ENCODE measurements at places on chromosomes 2 and 18.

DNA sequence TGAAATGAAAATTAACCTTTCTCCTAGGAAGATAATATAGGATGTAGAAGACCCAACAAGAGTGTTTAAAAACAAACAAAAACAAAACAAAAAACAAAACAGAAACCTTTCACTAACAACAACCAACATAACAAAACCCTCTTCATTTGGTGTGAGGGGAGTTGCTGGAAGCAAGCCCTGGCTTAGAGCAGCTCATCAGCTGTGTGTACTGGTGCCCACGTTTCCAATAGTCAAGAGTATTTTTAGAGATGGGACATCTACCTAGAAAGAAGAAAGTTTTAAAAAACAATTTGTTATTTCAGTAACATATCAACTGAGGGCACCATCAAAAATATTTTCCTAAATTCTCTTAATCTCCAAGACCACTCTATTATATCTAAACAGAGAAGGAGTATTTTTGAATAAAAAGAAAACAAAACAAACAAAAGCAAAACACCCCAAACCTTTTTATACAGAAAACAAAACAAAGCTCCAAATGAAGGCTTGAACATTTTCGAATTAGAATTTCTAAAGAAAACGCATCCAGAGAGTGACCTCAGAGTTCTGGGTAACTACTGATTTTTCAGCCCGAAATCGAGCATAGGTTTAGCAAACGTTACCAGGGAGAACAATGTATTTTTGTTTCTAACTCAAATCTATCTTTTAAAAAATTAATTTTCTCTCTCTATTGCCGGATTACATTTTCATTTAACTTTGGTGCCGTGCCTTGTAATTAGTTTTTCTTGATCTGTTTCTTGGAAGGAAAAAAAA lies 134.6 kb downstream of the INSIG2 start:
- no peak for DNase-seq

DNA sequence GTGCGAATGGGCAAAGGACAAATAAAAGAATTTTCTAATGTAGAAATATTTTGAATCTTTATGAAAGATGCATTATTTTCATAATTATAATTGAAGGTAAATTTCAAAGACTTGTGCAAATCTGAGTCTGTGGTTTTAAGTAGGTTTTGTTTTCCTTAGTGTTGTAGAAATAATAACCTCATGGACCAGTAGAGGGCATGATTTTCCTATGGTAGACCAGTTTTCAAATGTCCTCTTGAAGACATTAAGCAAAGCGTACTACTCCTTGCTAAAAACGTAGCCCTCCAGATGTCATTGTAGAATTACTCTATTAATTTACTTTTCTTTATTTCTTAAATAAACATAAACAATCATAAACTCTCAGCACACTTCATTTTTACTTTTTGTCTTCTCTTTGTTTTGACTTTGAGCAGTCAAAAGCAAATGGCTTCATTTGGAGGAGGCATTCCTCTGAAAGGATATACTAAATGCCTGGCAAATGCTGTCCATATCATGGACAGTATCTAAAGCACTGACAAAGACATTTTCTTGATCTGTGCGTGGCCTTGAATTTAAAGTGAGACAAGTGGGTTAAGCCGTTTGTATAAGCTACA lies 85.8 kb upstream of the FAM237A start:
- DNase-seq, result no peak

- no peak for DNase-seq
Measured at GRCh38 chr2:41856946-41857345, 190.9 kb upstream of the PKDCC start.

GRCh38 chr2:69641887-69642708 lies 1.4 kb downstream of the AAK1 start:
- no peak for DNase-seq

- DNase-seq, result no peak
Measured at GRCh38 chr2:107259408-107260195, 373.6 kb upstream of the ST6GAL2 start.

DNA sequence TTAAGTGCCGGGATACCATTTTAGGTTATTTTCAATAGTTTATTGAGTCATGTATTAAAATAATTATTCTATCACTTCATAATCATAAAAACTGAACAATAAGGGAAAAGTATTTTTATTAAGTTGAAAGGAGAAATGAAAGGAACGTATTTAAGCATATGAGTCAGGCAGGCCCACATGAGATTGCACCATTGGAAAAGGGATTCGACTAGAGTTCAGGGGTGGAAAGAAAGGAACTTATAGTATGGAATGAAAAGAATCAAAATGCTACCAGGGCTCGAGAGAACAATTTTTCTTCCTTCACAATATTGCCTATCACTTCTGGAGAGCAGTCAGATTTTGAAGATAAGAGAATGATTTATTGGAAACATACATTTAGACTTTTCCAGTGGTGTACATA lies 516.5 kb upstream of the NETO1 start:
- DNase-seq, result no peak

DNA sequence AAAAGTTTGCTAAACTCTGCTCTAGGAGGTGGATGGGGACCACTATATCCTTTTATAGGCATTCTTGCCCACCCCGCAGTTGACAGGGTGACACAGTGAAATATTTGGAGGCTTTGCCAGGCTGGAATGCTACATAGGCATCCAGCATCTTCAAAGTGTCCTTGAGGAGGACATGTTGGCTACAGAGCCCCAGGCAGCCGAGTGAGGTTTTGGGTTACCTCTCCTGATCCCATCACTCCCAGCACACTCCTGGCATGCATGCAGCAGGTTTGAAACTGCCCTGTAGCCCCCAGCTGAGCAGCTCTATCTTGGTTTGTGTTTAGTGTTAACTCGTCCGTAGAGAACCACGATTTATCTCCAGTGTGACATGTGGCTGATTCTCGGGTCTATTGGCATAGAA lies 7.3 kb downstream of the FOSL2 start:
- DNase-seq, result no peak

GRCh38 chr2:101479328-101479727 lies 4.4 kb upstream of the RFX8 start:
- no peak for DNase-seq

DNA sequence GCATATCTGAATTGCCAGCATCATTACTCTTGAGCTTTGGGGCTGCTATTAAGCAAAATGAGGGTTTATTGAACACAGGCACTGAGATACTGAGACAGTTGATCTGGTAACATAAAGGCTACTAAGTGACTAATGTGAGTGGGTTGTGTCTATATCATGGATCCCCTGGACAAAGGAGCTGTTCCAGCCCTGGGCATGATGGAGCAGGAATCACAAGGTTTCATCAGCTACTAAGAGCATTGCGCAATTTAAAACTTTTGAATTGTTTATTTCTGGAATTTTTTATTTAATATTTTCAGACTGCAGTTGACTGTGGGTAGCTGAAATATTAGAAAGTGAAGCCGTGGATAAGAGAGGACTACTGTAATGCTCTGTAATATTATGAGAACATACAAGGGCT lies 73.5 kb downstream of the MGAT5 start:
- DNase-seq, result no peak

GRCh38 chr2:15626126-15626525 lies 34.5 kb downstream of the DDX1 start:
- DNase-seq, result no peak

DNA sequence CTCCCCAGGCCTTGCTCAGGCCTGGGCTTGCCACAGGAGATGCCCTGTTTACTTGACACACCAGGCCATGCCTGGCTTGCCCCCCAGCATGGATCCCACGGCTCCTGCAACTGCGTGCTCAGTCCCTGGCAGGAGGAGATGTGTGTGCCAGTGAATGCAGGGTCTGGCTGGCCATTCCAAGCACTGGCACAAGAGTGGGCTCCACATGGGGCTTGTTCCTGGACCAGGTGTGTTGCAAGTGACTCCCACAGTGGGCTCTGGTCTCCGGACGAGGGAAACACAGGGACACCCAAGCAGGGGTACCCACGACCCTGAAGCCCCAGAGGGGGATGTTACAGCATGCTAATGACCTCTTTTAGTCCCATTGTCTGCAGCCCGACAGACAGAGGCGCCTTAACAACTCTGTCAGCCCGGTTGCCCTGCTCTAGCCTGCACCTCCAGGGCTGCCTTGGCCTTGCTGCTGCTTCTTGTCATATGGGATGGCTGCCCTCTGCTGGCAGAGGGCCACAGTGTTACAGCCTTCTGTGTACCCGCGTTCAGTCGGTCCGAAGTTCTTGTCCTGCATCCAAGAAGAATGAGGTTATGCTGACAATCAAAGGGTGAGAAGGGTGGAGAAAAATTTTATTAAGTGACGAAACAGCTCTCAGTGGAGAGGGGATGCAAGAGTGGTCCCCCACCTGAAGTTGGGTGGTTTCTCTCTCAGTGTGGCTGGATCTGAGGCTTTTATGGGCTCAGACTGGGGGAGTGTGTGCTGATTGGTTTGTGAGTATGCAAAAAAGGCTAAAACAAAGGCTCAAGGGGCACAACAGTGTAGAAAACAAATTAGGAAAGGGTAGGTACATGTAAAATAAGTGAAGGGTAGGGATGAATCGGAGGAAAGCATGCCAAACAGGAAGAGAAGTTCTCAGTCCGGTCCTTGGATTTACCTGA lies 180.4 kb downstream of the MBD5 start:
- DNase-seq, result no peak

GRCh38 chr2:72496479-72496878 lies 329.4 kb downstream of the EXOC6B start:
- no peak for DNase-seq

DNA sequence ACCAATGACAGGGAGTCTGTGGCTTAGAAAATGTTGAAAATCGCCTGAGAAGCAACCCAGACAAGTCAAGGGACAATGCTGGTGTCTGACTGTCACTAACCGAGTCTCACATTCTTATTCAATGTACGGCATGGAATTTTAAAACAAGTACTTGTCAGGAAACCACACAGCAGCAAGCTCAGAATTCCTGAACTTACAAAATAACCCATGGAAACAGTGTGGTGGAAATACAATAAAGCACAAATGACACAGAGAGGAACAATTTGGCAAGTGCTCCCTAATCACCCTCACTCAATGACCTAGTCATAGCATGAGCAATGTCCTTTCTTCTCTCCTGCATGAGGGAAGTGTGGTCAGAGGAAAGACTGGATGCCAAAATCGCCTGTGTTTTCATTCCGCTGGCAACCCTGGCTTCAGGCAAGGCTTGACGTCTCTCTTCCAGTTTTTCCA lies 154.0 kb downstream of the SATB2 start:
- DNase-seq, result no peak

- DNase-seq, result no peak
Measured at GRCh38 chr2:181005809-181006208, 25.4 kb downstream of the UBE2E3 start.

DNA sequence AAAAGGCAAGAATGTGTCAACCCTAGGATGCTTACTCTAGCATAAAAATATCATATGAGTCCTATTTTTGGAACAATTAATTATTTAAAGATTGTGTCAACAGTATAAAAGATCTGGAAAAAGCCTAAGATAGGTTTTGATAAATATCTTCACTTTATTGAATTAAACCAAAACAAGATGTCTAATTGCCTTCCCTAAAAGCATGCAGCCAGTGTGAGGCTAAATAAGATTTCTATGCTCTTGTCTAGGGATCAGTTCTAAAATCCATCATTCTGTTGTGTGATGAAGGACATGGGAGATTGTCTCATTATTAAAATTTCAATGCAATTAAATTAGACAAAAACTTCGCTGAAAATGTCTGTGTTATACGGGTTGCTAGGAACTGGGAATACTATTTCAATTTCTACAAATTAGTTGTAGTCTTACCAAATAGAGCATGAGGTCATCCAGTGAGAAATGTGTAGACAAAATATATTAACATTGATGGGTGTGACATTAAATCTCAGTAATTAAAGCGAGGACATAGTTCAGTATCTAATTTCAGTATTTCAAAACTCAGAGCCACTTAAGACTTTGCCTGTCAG lies 535.6 kb upstream of the FSIP2 start:
- DNase-seq, result no peak

- no peak for DNase-seq
Measured at GRCh38 chr2:185245216-185245615, 493.4 kb upstream of the FSIP2 start.

DNA sequence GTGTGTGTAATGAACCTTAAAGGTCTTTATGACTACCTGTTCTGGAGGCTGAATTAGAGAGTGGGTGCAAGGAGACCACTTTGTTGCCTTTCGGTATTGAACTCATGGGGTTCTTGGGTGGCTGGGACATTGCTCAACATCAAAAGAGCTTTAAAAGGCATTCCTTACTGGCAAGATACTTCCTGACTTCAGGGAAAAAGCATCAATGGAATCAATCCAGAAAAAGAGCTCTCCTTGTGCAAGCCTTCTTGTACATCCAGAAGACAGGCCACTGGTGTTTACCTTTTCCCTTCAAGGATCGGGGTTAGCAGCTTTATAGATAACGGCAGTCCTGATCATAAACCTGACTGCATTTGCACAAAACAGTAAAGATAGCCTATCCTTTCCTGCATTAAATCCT lies 9.5 kb downstream of the PNO1 start:
- DNase-seq, result no peak

DNA sequence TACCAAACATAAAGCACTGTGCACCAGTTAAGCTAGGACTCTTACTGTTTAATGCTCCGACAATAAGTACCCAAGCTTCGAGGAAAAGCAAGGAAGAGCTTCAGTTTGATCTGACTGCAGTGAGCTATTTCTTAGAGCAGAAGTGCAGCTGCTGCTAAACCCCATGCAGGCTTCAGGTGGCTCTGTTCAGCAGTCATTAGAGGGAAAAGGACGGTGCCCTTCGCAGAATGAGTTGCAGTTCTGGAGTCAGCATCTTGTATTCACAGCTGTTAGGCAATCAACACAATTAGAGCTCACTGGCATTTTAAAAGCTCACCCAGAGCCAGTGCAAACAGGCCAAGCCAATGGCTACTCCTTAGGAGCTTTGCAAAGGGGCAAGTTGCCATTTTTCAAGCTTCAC lies 1.5 kb upstream of the CERKL start:
- DNase-seq, result no peak

DNA sequence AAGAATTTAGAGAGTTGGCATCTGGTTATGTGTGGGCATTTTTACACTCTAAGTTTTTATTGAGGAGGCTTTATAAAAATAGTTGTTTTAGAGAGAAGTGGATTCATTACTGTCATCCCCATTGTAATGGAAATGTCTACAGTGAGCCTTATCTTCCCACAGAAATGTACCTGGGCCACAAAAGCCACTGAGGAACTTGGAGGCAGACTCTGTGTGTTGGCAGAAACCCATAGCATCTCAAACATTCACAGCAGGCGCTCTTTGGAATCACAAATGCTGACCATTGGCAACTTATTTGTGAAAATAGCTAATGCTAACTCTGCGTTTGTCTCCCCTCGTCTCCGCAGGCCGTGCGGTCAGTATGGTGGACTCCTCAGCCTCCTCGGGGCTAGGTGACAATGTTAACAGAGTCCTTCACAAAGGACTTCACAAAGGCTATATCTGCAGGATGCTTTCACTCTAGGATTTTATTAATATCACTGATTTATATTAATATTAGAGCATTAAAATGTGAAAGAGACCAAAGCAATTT lies 689.1 kb upstream of the POU3F3 start:
- no peak for DNase-seq

DNA sequence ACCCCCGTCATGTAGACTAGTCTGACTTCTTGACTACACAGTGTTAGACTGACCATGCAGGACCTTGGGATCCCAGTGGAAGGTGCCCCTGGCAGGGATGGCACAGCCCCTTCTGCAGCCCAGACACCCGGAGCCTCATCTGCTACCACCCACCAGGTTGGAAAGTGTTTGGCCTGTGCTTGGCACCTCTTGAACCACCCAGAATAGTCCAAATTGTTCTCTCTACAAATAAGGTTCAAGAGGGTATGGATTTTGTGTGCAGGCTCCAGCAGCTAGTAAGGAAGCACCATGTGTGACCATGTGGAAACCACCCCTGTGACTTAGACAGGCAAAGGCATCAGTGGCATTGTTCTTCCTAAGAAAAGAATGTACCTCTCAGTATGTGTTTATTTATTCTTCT lies 18.4 kb downstream of the L3MBTL4 start:
- DNase-seq, result no peak

All from cortex of kidney (tissue), 1 donor.